ENCODE measurements at places on chromosomes 1 and 21. TPM values are rescaled to one million over a fixed set of nuclear protein-coding genes. Genes with fewer than 3 reads are reported as not detected.

GPN2 gene
- total RNA-seq, result 11.5 TPM

C1orf50 gene
- 10.0 TPM for total RNA-seq

ROR1 gene
- total RNA-seq, result 2.5 TPM

SLC30A1 gene
- 21.8 TPM for total RNA-seq

PRDX6 gene
- 38.4 TPM for total RNA-seq

GSTM5 gene
- total RNA-seq, result 1.9 TPM

SPSB1 gene
- 2.3 TPM for total RNA-seq
